ENCODE measurements at places on chromosomes 12 and 14.

DNA sequence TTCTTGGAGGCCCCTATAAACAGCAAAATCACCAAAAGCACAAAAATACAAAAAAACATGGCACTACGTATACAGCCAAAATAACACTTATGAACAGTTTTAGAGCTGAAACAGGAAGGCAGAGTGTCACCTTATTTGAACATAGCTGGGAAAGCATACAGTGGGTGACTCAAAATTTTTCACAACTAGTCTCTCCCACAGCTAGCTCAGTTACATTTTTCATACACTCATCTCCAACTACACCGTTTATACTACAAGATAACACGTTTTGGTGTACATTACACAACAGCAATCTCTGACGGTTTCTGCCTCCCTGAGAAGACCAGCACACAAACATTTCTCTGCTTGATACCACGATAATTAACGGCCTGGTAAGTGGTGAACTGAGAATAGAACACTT is 2.9 kb downstream of the RAD52 start:
- DNase-seq: no peak

DNA sequence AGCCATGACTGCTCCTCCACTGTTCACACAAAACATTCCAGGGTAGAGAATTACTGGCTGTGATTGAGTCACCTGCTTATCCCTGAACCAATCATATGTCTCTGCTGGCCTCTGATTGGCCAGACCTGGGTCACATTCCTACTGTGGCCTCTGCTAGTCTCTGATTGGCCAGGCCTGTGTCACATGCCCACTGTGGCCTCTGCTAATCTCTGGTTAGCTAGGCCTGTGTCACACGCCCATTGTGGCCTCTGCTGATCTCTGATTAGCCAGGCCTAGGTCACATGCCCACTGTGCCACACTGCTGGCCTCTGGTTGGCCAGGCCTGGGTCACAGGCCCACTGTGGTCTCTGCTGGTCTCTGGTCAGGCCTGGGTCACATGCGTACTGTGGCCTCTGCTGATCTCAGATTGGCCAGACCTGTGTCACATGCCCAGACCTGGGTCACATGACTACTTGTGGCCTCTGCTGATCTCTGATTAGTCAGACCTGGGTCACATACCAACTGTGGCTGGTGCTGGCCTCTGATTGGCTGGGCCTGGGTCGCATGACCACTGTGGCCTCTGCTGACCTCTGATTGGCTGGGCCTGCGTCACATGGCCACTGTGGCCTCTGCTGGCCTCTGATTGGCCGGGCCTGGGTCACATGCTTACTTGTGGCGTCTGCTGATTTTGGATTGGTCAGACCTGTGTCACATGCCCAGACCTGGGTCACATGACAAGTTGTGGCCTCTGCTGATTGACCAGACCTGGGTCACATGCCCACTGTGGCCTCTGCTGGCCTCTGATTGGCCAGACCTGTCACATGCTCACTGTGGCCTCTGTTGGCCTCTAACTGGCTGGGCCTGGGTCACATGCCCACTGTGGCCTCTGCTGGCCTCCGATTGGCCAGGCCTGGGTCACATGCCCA is 251.6 kb downstream of the SLC15A4 start:
- no peak for DNase-seq

DNA sequence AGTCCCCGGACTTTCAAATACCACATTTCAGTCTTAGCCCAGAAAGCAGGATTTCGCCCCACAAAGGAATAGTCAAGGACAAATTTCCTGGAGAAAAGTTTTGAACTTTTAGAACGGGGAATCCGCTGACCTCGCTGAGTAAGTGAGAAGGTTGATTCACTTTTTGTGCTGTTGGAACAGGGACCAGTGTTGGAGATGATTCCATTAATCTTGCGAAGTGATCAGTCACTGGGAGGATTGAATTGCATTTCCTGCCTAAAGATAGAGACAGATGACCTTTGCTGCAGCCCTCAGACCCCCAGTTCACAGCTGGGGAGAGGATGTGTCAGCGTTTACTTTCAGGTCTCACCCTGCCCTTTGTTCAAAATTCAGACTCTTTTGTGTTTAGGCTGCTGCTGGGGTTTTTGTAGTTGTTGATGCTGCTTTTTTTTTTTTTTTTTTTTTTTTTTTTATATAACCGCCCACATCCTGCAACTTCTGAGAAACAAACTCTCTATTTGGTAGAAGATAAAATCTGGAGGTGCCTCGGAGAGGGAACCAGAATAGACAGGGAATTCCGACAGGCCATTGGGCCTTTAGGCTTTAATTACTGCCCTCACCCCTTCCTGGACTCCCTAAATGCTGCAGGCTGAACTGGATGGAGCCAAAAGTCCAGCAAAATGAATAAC is 9.8 kb upstream of the KDM2B start:
- DNase-seq: no peak

- no peak for DNase-seq
These were observed 23.1 kb downstream of the ETV6 start for GRCh38 chr12:11672256-11673191.

DNA sequence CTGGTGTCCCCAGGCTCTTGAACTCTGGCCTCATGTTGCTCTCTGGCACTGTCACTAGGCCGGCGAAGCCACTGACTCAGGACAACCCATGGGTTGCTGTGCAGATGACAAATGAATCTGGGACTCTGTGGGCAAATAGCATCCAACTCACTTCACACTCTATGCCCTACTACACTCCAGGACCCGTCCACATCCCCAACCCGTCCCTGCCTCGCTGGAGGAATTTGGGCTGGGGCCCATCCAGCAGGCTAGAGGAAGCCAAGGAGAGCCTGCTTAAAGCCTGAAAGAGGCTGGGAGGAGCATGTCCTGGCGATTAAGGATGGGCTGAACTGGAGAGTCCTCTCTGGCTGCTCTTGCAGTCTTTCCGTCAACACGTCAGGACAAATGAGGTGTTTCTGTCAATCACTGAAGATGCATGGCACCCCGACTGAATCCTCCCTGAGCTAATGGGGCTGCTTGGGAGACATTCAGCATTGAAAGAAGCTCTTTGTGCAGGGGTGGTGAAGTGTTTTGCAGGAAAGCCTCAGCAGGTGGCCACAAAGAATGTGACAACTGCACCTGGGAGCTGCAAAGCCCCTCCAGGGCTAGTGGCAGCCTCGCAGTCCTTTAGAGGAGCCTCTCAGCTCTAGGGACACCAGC is 71.7 kb downstream of the ANO2 start:
- no peak for DNase-seq

DNA sequence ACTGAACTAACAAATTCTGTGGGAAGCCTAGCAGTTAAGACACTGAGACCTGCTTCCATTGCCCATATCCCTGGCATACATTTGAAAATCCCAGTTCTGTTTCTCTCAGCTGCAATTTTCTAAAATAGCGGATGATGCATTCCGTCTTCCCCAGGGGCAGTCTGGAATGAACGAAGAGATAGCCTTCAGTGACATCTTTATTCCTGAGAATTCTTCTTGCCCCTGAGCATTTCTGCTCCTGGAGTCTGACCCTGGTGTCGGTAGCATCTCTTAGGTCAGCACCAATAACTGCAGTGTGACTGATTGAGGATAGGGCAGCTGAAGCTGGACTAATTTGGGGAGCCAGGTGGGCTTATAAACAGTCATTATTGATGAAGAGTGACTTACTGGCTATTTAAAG is 552.5 kb downstream of the DIO2 start:
- no peak for DNase-seq

DNA sequence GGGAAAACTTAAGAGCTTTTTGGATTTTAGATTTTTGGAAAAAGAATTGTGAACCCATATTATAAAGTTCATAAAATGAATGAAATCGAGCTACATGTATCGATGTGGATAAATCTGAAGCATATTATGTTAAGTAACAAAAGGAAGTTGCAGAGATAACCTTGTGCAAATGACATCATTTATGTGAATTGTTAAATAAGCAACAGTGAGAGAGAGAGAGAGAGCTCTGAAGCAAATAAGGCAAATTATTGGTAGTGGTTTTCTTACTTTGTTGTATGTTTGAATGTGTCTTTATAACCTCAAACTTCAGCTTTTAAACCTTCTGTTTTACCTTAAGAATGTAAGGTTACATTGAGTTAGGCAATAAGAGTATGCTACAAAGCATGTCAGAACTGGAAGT is 78.8 kb downstream of the ERC1 start:
- no peak for DNase-seq

GRCh38 chr12:99752740-99753139 is 105.2 kb downstream of the GARIN6 start:
- DNase-seq: no peak

GRCh38 chr14:78222746-78223145 is 52.6 kb downstream of the NRXN3 start:
- DNase-seq: no peak

- DNase-seq: peak; percentile 96
These were observed 5.3 kb downstream of the C2CD5 start for GRCh38 chr12:22539055-22539454.

DNA sequence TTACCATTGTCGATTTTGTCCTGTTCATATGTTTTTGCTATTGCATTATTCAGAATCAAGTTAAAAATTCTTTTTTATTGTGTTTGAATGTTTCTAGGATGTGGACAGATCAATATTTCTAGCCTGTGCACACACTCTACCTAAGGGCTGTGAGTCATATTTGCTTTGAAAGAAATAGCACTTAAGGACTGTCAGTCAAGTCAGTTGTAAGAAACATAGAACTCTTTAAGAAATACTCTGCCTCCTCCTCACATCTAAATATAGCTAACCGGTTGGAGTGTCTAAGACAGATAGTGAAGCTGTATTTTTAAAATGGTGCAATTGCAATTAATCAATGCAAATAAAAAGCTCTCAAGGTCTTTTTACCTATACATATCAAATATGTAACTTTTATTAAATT is 17.9 kb upstream of the MGST1 start:
- DNase-seq: no peak

DNA sequence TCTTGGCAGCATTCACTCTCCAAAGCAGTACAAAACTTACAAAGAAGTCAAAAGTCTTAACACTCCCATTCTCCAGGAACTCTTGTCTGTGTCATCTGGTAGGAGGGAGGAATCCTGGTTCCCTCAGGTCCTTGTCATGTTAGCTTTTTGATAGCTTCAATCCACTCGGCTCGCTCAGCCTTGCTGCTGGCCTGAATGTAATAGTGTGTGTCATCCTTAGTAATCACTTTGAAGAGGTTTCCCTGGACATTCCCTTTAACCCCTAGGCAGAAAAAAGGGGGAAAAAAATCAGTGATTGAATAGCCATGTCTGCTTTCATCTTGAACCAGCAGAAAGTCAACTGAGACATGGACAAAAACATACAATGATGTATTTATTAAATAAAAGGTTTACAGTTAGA is 24.8 kb downstream of the PLEK2 start:
- no peak for DNase-seq

DNA sequence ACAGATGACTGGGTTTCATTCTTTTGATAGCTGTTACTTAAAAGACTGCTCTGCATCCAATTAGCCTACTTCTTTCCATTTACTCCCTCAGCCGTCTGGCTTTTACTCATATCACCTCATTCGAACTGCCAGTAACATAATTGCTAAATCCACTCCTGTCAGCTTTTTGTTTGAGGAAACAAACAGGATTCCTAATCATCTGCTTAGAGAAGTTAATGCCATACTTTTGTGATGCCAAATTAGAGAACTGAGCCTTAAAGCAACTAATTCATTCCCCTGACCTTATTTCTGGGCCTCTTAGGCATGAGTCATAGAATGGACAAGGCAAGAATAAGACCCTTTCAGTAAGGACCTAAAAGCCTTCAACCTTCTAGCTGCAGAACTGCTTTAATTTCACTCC is 2.9 kb downstream of the OXA1L start:
- DNase-seq: no peak
